ENCODE measurements at places on chromosomes 3 and 15.

DNA sequence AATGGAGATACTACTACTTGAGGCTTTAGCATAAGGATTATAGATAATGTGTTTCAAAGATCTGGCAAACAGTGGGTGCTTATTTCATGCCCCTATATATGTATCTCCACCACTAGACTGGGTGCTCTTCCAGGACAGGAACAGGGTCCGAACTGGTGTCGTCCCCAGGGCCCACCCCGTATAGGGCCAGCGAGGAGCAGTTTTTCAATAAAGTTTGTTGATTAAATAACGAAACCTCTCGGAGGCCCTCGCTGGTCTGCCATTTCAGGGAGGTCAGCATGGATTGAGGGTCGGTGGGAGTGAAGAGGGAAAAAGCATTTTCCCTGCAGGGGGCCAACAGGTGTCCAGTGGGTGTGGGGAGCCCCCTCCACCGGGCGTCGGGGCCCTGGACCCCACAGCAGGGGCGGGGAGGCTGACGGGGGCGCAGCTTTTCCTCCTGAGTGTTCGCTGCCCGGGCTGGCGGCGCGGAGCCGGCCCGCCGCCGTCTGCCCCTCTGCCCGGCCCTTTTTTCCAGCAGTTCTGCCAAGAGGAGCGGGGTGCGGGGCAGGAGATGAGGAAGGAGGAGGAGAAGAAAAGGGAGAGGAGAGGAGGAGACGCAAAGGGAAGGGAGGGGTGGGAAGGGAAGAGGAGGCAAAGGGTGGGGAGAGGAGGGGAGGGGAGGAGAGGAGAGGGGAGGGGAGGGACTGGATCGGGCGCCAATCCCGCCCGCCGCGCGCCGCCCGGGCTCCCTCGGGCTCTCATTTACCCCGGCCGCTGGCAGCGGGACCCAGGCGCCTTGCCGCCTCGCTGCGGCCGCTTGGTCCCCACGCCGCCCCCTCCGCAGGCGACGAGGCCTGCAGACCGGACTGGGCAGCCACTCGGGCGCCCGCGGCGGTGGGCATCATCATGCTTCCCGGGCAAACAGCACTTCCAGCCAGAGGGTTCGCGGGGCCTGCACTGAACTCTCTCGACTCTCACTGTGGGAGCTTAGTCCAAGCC, 66.3 kb downstream of the ISG20 start:
- DNase-seq, result no peak

- no peak for DNase-seq
Measured at GRCh38 chr3:119375106-119375505, 80.9 kb downstream of the ARHGAP31 start.

DNA sequence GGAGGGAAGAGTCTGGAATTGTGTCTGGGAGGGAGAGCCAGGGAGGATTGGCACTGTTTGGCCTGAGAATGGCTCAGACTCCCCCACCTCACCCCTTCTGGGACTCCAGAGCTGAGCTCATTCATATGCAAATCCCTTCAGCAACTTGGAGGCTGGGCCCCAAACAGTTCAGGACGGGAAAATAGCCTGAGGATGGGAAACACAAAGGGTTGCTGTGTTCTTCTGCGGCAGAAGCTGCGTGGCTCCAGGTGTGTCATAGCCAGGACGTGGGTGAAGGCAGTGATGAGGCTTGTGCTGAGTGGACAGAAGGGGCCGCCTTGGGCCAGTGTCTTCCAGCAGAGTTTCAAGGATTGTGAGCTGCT, 16.6 kb downstream of the MASP1 start:
- no peak for DNase-seq

GRCh38 chr3:113436809-113437208, 4.5 kb downstream of the CFAP44 start:
- no peak for DNase-seq

DNA sequence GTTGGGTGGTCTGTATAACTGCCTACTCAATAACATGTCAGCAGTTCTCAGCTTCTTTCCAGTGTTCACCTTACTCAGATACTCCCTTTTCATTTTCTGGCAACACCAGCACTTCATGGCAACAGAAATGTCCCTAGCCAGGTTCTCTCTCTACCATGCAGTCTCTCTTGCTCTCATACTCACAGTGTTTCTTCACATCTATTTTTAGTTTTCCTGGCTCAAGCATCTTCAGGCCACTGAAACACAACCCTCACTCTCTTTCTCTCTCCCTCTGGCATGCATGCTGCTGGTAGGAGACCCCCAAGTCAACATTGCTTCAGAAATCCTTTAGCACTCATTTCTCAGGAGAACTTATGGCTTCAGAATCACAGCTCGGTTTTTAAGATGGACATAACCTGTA, at the start of gene CAPN3:
Gene CAPN3 (plus strand): TSS at position 253 of the 400 bp plus-strand sequence. CDS start 305 bp downstream, outside the sequence.
- DNase-seq, result no peak

- peak; percentile 7 for DNase-seq
Measured at GRCh38 chr15:100310041-100310405, 31.8 kb downstream of the ADAMTS17 start.

GRCh38 chr3:22156868-22157267, 405.9 kb upstream of the ZNF385D start:
- DNase-seq, result no peak

DNA sequence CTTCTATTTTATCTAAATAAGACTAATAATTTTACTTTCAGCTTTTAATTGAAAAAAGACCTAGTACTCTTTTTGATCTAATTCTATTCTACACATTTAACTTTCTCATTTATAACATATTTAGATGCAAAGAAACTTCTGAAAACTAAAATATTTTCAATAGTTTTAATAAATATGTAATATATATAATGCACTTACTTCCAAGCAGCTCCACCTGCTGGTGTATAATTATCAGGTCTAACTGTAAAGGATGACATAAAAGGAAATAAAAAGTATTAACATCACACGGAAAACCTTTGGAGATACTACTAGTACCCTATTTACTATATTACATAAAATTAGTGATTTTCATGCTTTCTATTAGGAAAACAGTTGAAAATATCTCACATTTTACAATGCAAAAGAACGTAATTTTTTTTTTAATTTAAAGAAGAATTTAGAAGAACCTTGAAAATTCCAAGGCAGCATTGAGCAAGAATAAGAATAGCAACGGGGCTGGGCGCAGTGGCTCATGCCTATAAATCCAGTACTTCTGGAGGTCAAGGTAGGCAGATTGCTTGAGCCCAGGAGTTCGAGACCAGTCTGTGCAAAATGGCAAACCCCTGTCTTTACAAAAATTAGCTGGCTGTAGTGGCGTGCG, 10.2 kb downstream of the PLSCR5 start:
- no peak for DNase-seq

DNA sequence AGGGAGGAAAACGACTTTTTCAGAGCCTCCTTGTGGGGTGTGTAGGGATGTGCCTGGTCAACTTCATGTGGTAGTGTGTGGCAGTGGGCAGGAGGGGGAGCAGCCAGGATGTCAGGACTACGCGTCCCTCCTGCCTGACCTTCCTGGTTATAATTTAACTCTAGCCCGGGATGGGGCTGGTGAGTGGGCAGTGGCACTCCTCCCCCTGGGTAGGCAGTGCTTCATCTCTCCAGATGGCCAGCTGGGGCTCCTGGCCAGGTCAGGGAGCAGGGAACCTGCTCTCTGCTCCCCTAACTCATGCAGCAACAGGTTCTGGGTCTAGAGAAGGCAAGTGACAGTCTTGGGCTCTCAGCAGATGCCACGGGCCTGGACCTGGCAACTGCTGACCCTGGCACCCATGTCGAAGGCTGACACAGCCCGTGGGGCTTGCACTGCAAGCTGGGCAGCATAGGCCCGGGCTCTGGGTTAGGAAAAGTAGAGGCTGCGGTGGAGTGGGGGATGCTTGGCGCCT, 2.6 kb downstream of the ITIH4 start:
- DNase-seq, result no peak

DNA sequence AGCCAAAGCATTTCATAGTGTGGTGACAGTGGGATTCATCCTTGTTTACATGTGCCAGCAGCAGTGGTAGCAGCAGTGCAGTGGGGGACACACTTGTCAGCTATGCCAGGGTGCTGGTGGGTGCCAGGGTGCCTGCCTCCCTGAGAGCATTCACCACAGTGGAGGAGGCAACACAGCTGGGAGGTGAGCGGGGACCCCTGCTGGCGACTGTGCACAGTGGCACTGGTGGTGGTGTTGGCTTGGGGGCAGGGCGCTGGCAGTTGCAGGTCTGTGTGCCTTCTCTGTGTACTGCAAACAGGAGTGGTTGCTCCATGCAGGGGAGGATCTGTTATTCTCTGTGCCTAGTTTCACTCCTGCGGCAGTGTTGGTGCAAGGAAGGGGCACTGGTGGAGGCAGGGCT, 41.2 kb downstream of the CEP63 start:
- DNase-seq, result no peak

DNA sequence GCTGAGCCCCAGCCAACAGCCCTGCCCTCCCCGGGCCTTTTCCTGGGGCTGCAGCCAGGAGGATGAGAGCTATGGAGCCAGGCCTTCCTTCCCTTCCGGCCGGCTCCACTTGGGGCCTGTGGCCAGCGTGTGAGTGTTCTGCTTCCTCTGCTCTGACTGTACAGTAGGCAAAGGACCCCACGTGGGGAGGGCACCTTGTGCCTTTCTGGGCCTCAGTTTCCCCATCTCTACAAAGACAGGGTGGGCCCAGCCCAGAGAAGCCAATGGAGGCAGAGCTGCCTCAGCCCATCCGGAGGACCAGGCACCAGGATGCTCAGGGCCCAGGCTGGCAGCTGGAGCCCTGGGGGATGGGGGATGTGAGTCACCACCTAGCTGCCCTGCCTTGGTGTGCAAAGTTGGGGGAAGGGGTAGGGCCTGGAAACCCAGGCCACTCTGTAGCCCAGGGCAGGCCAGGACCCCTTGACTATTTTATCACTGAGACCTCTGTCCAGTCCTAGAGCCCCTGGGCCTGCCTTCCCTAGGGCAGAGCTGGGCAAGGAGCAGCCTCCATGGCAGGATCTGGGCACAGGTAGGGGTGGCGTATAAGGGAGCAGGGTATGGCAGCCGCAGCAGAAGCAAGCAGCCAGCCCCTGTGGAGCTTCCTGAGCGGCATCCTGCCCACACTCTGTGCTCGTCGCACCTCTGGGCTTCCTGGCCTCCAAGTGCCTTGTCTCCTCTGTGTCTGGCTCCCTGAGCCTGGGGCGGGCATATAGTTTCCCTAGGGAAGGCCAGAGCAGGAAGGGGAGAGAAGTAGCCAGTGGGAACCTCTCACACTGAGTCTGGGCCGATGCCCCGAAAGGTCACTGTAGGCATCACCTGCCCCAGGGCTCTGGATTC, 1.8 kb downstream of the PSTPIP1 start:
- no peak for DNase-seq

- no peak for DNase-seq
Measured at GRCh38 chr3:122956693-122957455, 70.7 kb downstream of the SEMA5B start.

- no peak for DNase-seq
Measured at GRCh38 chr3:42535981-42536784, 33.7 kb downstream of the VIPR1 start.

- DNase-seq, result no peak
Measured at GRCh38 chr3:141064255-141064926, 13.2 kb downstream of the SPSB4 start.

- no peak for DNase-seq
Measured at GRCh38 chr3:173138026-173138425, 3.0 kb downstream of the SPATA16 start.

GRCh38 chr3:124402791-124403190, 327.5 kb upstream of the UMPS start:
- no peak for DNase-seq

- DNase-seq, result no peak
Measured at GRCh38 chr3:66544619-66545429, 44.0 kb upstream of the LRIG1 start.

GRCh38 chr3:114452256-114452655, 158.4 kb downstream of the TIGIT start:
- DNase-seq, result peak; percentile 69

DNA sequence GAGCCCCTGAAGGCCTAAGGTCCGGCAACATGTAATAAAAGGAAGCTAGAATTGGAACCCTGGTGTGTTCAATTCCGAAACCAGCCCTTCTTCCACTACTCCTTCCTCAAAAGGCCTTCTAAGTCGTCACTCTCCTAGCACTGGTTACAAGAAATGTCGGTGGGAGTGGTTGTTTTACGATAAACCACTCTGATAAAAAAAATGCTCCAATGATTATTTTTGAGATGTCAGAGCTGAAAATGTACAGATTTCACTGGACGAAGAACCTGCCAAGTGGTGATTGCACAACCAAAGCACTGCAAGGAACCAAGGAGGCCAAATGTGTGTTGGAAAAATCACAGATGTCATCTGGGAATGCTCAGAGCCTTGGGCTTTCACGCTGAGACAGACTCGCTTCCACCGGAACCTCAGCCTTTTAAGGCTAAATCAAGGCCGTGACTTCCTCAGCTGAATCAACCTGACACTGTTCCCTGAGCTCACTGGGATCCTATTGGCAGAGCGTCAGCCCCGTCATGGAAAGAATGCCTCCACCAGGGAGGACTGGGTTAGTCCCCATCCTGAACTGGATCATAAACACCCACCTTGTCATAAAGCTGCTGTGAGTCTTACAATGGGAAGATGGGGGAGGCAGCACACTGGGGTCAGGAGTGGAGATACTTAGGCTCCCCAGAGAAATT, 108.1 kb upstream of the THBS1 start:
- DNase-seq, result no peak

DNA sequence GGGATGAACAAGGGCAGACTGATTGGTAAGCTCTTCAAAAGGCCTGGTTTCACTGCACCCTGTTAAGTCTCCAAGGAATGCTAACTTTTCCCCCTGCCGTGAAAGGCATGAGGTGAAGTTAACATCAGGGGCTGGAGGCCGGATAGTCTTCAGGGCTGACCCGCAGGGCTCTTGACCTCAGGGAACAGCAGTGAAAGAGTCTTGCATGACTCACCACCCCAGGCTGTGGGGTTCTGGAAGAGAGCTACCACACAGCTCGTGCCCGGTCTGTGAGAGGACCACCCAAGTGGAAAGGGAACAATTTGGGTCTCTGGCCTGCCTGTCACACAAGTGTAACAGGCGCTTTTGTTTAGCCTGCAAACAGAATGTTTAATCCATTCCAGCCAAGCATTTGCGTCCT, 504.9 kb downstream of the EDEM1 start:
- DNase-seq, result no peak

GRCh38 chr3:190375246-190375645, 12.7 kb upstream of the CLDN16 start:
- no peak for DNase-seq

DNA sequence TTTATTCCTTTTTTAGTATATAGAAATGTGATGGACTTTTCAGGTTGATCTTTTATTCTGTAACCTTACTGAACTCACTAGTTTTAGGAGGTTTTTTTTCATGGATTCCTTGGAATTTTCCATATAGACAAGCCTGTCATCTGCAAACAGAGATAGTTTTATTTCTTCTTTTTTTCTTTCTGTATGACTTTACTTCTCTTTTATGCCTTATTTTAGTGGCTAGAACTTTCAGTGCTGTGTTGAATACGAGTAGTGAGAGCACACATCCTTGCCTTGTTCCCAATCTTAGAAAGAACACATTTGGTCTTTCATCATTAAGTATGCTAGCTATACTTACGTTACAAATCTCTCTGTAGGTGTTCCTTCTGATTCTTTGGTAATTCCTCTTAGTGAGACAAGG, 336.5 kb downstream of the PTPRG start:
- DNase-seq, result no peak

- DNase-seq, result no peak
Measured at GRCh38 chr3:157445857-157446256, 9.2 kb downstream of the PTX3 start.

Data from NCI-H1092 treated with DMSO at 0.1 percent for 48 hours (cell line).